CD14-positive monocyte (primary cell): ENCODE measurements at places on chromosomes 4 and X.

DNA sequence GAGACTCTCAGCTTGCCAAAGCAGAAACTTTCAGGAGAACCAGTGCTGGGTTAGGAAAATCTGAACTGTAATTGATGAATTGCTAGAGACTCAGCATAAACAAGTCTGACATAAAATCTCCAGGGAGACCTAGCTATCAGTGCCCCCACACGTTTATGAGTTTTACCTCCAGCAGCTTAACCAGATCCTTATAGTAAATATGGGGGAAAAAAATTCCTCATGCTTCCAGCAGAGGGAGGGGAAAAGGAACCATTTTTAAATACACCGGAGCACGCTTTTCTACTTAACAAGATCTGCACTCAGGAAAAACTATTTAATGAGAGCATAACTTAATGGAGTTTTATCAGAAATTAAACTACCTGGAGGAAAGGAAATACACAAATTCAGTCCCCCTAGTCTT, 1040.7 kb upstream of the INTU start:
- no peak for DNase-seq

- DNase-seq, result no peak
Observed at GRCh38 chr4:48654015-48654664, 125.9 kb downstream of the FRYL start.

- no peak for DNase-seq
Observed at GRCh38 chr4:124437853-124438495, 274.6 kb downstream of the ANKRD50 start.

DNA sequence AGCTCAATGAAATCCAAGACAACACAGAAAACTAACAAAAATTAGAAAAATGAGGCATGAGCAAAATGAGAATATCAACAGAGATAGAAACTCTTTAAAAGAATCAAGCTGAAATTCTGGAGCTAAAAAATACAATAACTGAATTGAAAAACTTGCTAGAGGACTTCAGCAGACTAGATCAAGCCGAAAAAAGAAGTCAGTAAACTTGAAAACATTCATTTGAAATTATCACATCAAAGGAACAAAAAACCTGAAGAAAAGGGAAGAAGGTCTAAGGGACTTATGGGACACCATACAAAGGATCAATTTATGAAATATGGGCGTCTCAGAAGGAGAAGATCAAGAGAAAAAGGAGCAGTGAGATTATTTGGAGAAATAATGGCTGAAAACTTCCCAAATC, 131.3 kb downstream of the PTCHD1 start:
- DNase-seq, result no peak

DNA sequence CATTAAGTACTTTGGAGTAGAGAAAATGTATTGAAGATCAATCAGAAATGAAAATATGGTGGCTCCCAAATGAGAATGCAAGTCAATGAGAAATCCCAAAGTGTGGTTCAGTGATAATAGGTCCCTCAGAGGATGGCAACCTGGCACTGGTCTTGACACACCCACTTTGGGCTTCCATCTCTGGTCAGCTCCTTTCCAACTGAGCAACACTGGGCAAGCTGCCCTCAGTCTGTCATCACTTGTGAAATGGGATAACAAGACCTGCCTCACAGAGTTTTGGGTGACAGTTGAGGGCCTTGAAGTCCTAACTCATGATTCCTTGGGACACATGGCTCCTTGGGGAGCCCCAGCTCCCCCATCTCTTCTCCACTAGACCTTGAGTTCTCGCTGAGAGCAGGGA, 29.0 kb upstream of the MAMLD1 start:
- no peak for DNase-seq

DNA sequence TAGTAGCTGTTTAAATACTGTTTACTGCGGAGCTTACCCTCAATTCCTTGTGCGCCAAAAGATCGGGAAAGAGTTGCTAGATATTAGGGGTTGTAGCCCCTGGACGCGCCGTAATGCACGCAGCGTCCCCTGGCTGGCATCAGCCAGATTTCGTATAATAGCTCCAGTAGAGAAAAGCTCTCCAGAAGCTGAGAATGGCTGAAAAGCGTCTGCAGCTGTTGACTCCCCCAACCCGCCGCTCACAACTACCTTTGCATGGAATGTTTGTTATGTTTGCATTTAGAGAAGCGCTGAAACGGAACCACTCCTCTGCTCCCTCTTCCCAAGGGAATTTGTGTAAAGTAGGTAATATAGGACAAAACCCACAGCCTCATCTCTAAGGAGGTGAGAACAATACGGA, 3.7 kb downstream of the DOCK11 start:
- DNase-seq, result no peak

DNA sequence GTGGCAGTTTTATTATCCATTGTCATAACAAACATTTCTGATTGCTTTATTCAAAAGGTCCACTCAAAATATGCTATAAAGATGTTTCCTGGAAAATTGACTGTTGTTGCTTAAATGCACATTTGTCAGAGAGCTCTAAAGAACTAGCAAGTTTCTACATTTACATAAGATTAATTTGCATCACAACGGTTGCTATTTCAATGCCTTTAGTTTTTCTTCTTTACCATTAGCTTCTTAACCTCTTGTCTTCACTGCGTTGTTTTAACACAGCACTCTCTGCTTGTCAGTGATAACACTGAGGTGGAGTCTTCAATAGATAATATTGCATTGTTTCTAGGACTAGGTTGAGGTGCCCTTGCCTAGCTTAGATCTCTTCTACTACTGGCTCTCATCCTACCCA, 76.7 kb upstream of the GALNT7 start:
- no peak for DNase-seq

DNA sequence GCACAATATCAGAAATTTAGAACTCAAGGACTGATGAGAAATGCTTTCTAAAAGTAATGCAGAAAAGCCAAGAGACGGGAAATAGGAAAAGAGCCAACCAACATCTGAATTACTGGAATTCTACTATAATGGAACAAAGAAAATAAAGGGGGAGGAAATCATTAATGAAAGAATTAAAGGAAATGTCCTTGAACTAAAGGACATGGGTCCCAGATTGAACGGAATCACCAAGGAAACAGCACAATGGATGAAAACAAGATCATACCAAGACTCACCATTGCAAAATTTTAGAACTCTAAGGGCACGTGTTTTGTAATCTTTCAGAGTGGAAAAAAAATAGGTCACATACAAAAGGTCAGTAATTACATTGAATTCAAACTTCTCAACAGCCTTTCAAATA, 35.9 kb downstream of the HPGDS start:
- DNase-seq, result no peak

- no peak for DNase-seq
Observed at GRCh38 chrX:124333862-124334261, 1.4 kb downstream of the TEX13D start.

- no peak for DNase-seq
Observed at GRCh38 chr4:159434114-159434870, 331.4 kb downstream of the RAPGEF2 start.

GRCh38 chr4:82780752-82781231, 17.8 kb downstream of the SCD5 start:
- DNase-seq, result no peak

- DNase-seq, result peak; percentile 5
Observed at GRCh38 chrX:3262901-3263300, 83.6 kb downstream of the MXRA5 start.

DNA sequence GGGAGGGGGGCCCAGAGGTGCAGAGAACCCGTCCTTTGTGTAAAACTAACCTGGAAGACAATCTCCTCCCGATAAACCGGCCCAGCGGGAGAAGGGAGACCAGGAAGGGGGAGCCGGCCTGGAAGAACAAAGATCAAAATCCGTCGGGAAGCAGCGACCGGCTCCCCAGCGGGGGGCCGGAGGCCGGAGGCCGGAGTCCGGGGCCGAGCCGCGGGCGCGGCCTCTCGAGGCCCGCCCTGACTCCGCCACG, 552 bp downstream of the ZDHHC9 start:
- DNase-seq, result no peak

DNA sequence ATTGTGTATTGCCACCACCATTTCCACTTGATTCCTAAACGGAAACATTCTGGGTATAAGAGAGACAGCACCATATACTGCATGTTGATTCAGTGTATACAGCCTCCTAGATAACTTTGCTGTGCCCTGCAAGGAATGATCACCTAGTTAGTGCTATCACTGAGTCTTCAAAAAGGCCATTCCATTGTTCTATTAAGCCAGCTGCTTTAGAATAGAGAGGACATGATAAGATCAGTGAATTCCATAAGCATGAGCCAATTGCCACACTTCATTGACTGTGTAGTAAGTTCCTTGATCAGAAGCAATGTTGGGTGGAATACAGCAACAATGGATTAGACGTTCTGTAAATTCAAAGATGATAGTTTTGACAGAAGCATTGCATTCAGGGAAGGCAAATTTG, 1047.3 kb downstream of the PCDH18 start:
- no peak for DNase-seq

- no peak for DNase-seq
Observed at GRCh38 chr4:168484626-168485025, 4.3 kb upstream of the DDX60L start.

GRCh38 chr4:16194214-16194613, 32.1 kb downstream of the TAPT1 start:
- DNase-seq, result no peak

- no peak for DNase-seq
Observed at GRCh38 chr4:25117716-25118472, 42.4 kb downstream of the SEPSECS start.

DNA sequence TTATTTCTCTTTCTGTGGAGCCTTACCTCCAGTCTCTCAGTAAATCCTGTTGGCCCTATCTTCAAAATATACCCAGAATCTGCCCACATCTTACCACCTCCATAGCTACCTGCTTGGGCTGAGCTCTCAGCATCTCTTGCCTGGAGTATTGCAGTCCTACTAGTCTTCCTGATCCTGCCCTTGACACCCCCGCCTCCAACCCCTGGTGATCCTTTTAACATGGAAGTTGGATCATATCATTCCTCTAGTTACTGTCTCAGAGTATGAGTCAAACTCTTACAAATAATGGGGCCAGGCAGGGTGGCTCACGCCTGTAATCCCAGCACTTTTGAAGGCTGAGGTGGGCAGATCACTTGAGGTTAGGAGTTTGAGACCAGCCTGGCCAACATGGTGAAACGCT, 43.1 kb upstream of the SETD7 start:
- no peak for DNase-seq

DNA sequence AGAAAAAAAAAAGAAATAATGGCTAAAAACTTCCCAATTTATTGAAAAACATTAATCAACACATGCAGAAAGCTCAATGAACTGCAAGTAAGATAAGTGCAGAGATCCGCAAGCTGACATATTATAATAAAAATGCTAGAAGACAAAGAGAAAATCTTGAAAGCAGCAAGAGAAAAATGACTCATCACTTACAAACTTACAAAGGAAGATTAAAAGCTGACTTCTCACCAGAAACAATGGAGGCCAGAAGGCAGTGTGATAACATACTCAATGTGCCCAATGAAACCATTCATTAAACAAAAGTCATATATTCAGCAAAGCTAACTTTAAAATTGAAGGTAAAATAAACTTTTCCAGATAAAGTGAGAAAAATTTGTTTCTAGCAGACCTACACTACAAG, 7.3 kb upstream of the BRWD3 start:
- DNase-seq, result no peak

GRCh38 chrX:31921236-31921635, 849.4 kb upstream of the FTHL17 start:
- no peak for DNase-seq

GRCh38 chrX:94492541-94492940, 818.5 kb downstream of the FAM133A start:
- no peak for DNase-seq

- peak; percentile 86 for DNase-seq
Observed at GRCh38 chr4:145618932-145619638, at the start of gene MMAA. Gene MMAA (plus strand): TSS chr4:145619385. CDS start chr4:145639140, 19,755 bp downstream.

DNA sequence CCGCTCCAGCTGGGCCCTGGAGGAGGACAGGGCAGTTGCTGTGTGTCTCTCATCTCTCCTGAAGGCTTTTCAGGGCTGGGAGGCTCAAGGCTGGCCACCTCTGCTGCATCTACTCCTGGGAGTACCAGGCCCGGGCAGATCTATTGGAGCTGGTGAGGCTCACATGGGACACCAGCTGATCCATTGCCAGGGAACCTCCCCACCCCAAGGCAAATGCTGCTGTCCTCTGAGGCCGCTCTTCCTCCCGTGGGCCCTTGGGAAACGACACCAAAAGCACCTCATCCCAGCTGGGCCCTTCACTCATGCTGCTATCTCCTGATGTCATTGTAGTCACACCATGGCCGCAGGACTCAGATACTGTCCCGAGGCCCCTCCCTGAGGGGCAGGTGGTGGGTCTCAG, 3.6 kb downstream of the UBL4A start:
- no peak for DNase-seq

- DNase-seq, result no peak
Observed at GRCh38 chr4:113574636-113575103, 186.9 kb downstream of the CAMK2D start.

GRCh38 chr4:158234671-158235070, 24.4 kb downstream of the TMEM144 start:
- DNase-seq, result no peak

DNA sequence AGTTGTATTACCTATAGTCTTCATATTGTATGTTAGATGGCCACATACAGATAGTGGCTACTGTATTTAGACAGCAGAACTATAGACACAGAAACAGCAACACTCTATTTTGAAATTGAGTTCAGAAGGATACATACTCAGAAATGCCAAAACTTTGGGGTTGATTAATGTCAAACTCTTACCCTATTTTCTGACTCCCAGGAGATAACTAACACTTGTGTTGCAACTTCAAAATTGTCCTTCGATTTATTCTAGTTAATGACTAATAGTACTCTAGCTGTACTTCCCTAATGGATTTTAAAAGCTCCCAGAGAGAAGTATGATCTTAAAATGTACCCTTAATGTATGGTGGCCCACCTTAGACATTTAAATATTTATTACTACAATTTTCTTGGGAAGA, 229.9 kb upstream of the UGT8 start:
- DNase-seq, result no peak

DNA sequence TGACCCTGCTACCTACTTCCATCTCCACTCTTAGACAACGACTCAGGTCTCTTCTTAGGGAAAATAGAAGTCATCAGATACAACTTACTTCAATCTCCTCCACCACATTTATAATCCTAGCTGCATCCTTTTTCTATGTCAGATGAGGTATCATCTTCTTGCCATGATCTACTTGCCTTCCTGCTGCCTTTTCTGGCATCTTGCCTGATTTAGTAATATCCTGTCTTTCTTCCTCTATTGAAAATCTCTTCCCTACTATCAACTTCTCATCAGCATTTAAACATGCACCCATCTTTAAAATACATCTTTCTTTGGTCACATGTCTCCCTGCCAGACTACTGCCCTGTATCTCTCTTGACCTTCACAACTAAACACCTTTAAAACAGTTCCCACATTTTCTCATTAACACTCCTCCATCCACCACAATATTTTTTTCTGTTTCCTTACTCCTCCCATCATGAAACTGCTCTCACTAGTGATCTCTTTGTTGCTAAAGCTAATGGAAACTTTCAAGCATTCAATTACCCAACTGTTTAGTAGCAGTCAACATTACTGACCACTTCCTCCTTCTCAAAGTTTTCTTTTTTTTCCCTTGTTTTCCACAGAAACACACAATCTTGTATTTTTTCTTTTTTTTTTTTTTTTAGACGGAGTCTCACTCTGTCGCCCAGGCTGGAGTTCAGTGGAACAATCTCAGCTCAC, 100.8 kb upstream of the CXorf66 start:
- DNase-seq, result peak; percentile 52
